Stimulated activated CD4-positive, alpha-beta T cell treated with anti-CD3 and anti-CD28 coated beads, TNF-alpha, amount 100 ng/mL, for 1 hour (primary cell): ENCODE measurements at places on chromosomes 11 and 22.

DNA sequence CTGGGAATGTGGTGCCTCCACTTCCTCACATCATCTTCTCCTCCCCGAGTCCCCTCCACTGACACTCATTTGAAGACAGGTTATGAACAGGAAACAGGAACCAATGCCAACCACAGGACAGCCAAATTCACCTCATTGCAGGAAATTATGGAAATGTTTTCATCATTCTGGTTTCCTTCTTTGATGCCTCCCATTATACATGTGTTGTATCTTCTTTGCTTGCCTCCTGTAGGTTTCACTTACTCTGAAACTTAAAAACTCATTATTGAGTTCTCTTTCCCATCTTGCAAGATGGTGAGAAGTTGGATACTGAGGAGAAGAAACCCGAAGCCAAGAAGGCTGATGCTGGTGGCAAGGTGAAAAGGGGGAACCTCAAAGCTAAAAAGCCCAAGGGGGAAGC lies 108.5 kb downstream of the PHF21B start:
- DNase-seq = no peak

- no peak for DNase-seq
Measured at GRCh38 chr11:104946907-104947306, 21.5 kb downstream of the CASP4 start.

- DNase-seq = no peak
Measured at GRCh38 chr11:73389134-73389525, 12.9 kb downstream of the RELT start.

- no peak for DNase-seq
Measured at GRCh38 chr11:72493426-72494108, 59.2 kb upstream of the CLPB start.

- no peak for DNase-seq
Measured at GRCh38 chr11:18191376-18191775, 18.7 kb downstream of the MRGPRX4 start.

- DNase-seq = no peak
Measured at GRCh38 chr11:63816166-63816565, 2.9 kb downstream of the SPINDOC start.

- DNase-seq = no peak
Measured at GRCh38 chr11:110311783-110312579, 15.6 kb upstream of the RDX start.

DNA sequence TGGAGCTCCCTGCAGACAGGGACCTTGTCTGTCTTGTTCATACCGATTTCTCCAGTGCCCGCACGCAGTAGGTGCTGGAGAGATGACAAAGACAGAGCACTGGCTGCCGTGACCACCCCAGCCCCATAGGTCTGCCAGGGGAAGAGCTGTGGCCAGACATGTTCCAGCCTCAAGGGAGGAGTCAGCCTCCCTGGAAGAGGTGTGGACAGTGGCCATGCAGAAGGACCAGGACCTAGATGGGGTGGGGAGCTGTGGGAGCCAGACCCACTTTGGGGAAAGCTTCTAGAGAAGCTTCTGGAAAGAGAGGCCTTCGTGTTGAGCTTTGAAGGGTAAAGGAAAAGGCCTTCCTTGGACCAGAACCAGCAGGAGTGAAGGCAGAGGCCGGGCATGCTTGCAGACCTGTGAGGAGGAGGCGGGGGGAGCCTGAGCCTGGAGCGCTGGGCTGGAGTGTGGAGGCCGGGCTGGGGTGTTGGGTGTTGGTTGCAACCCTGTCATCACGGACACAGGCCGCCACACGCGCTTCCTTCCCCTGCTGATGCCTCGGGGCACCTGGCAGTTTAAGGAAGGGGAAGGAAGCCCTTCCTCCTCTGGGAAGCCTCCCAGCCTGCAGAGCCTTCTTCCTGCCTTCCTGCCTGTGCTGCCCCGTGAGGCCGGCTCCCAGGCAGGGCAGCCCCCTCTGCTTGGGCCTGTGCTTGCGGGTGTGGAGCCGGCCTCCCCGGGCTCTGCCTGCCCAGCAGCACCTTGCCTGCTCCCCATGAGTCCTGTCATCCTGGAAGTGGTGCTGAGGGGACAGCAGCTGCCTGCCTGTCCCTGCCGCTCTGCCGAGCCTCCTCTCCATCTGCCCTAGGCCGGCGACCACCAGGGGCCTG lies 12.3 kb downstream of the RELT start:
- no peak for DNase-seq
